Regular cardiac myocyte (primary cell): ENCODE measurements at places on chromosomes 11 and 22. TPM values are rescaled to one million over a fixed set of nuclear protein-coding genes. Genes with fewer than 3 reads are reported as not detected.

RIMBP3B gene
- total RNA-seq, result under 0.01 TPM in 2 replicates

PATE4 gene
- total RNA-seq, result not detected in 2 replicates

CCDC89 gene
- total RNA-seq, result 3.7 and 6.1 TPM in 2 replicates

KIAA1671 gene
- 6.2 and 7.1 TPM in 2 replicates for total RNA-seq

SCGB2A2 gene
- not detected in 2 replicates for total RNA-seq
